ENCODE measurements at places on chromosomes 6 and 20. TPM values are rescaled to one million over a fixed set of nuclear protein-coding genes. Genes with fewer than 3 reads are reported as not detected.

GRCh38 chr20:50278684-50279531, 88.3 kb downstream of the CEBPB start:
- no peak for DNase-seq

DNA sequence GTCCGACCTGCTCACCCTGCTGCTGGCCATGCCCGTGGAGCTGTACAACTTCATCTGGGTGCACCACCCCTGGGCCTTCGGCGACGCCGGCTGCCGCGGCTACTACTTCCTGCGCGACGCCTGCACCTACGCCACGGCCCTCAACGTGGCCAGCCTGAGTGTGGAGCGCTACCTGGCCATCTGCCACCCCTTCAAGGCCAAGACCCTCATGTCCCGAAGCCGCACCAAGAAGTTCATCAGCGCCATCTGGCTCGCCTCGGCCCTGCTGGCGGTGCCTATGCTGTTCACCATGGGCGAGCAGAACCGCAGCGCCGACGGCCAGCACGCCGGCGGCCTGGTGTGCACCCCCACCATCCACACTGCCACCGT, 885 bp downstream of the NTSR1 start:
- no peak for DNase-seq

DNA sequence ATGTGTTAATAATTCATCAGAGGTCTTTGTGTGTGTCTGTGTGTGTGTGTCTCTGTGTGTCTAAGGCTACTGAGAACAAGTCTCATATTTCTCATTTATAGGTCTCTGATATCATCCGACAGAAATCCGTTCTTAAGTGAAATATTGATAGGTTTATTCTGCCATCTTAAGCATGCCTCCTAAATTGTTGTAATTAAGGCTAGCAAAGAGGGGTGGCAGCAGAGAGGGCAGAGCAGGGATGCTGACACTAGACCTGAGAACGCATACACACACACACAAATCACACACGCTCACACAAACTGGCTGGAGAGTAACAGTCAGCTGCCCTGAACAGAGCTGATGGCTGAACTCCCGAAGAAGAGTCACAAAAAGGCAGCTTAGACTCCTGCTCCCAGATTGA, 84.9 kb upstream of the LRFN2 start:
- no peak for DNase-seq

- no peak for DNase-seq
These were observed 29.0 kb downstream of the FAM50B start for GRCh38 chr6:3878048-3878666.

Gene LY6G6F
- total RNA-seq: not detected

Gene NKAPL
- not detected for total RNA-seq

Gene PRSS35
- total RNA-seq: not detected

Measured in Daoy (cell line).